Esophagus squamous epithelium (tissue), 5 donors: ENCODE measurements at places on chromosomes 7 and 10.

GRCh38 chr7:39465055-39465929, 100.9 kb upstream of the YAE1 start:
- DNase-seq: no peak

DNA sequence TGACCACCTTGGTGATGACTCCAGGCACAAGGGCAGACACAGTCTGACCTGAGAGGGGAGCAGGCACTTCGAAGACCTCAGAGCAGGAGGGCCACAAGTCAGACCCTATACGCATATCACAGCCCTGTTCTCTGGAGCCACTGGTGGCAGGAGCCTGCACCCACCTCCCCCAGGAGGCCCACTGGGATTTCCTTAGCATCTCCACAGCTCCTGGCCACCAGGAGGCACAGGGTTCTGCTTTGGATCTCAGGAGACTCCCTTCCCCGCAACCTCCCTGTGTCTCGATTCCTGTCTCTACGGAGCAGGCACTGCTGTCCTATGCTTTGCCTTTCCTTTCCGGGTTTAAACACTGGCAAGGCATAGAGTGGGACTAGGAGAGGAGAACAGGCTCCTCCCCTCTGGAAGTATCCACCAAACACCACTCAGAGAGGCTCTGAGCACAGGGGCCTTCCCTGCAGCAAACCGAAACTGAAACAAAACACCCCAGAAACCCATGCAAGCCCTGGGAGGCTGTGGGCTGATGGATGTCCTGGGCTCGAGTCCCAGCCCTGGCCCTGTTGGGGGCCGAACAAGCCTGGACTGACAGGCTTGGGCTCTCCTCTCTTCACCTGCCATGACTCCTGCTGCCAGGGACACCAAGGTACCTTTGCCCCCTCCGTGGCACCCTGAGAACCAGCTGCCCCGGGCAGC, 166.3 kb downstream of the NEURL1 start:
- no peak for DNase-seq

DNA sequence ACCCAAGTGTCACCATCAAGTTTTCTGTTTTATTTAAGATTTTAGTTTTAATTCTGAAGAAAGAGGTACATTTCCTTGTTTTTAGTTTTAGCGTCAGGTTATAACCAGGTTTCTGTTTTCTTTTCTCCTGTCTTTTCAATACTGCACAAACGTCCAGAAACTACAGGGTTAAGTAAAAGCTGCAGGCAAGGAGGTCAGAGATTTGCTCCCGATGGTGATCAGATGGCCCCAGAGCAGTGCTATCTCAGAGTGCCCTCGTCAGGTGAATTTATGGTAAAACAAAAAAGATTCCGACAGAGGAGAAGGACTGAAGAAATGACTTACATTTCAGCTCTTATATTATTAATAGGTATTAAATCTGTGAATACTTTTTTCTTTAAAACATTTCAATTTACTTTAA, 128.2 kb downstream of the STRA8 start:
- DNase-seq: no peak

GRCh38 chr10:4683838-4684237, 142.2 kb upstream of the AKR1E2 start:
- DNase-seq: no peak

GRCh38 chr10:70680899-70681730, 8.8 kb downstream of the ADAMTS14 start:
- no peak for DNase-seq

DNA sequence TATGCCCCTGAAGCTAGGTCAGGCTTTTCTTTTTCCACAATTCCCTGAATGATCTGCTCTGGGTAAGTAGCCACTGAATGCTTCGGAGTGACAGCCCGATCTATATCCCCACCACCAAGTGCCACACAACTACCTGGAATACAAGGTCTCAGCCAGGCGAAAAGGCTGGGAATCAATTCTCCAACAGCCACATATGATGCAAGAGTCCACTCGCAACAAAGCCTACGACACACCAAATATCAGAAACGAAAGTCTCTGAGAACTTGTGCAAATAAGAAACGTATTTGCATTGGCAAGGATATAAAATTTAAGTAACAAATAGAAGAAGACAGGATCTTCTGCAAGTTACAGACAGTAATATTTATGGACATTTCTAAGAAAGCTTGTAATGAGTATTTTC, 5.7 kb downstream of the HIPK2 start:
- DNase-seq: no peak

DNA sequence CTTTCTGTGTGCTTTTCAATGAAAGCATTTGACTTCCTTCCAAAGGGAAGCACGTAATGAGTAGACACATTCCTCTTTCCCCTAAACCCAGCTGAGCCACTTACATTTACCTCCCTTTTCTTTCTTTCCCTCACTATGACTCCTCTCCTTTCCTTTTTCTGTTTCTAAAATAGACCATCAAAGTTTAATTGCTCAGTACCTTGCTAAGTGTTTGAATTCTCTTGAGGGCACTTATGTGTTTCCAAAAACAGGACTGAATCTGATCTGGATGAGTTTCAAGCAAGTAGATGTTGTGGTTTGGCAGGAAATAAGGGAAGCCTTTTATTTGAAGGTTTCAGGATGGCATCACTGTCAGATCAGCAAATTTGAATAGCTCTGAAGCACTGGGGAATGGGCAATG, 396.2 kb downstream of the REEP3 start:
- DNase-seq: no peak

- DNase-seq: no peak
Measured at GRCh38 chr7:105796365-105796764, 80.0 kb downstream of the ATXN7L1 start.

- DNase-seq: no peak
Measured at GRCh38 chr10:114674346-114674745, 16.3 kb upstream of the ABLIM1 start.

DNA sequence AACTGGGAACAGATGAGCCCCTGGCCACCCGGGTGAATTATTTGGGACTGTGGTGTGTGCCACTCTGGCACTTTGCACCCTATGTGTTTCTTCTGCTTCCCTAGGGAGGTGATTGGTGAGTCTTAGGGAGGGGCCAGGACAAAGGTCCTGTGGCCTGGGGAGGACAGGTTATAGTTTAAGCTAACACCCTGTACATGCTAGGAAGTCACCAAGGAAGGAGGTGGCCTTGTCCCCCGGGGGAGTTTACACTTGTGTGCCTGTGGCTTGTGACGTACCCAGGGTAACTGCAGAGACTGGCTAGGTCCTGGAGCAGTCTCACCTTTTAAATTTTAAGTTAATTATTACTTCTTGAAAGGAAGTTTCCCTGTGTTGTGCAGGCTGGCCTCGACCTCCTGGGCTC, 196.2 kb downstream of the BAMBI start:
- no peak for DNase-seq

DNA sequence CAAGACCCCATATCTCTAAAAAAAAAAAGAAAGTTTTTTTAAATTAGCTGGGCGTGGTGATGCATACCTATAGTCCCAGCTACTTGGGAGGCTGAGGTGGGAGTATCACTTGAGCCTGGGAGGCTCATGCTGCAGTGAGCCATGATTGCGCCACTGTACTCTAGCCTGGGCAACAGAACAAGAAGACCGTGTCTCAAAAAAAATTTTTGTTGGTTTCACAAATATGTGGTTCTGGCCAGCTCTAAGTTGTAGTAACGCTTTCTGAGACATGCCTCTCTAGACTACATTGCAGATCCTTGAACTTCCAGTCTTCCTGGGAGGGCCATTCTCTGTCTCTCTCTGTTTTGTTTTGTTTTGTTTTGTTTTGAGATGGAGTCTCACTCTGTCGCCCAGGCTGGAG, 24.6 kb upstream of the RHBDD2 start:
- no peak for DNase-seq

- no peak for DNase-seq
Measured at GRCh38 chr7:129779602-129780256, 168.2 kb downstream of the NRF1 start.

DNA sequence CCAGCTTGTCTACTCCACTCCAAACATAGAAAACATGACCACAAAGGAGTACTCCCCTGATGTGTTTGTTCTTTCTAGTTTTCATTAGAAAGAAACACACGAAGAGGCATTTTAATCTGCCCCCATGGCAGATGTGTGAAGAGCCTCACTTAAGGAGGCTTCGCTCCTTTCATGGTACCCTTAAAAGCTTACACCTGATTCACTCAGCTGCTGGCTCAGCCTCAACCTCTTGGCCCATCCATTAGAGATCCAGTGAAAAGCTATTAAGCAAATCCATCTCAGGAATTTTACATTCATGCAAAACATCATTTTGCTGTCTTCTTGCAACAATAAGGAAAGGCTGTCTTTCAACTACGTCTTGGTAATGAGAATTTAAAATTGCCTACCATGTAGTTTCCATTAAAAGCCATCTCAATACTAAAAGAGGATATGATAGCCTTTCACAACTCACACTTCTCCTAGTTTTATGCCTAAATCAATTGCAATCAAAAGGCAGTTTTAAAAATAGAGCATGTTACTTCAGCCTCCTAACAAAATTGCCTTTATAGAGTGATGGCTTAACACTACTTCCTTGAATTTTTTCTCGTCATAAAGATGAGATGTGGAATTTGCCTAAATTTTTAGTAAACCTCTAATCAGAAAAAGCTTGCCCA, 22.7 kb downstream of the MACC1 start:
- no peak for DNase-seq

GRCh38 chr10:86186633-86187032, 180.0 kb downstream of the GRID1 start:
- no peak for DNase-seq

- no peak for DNase-seq
Measured at GRCh38 chr7:38367301-38367890, 94.0 kb upstream of the TARP start.

- DNase-seq: no peak
Measured at GRCh38 chr10:20963721-20964595, 66.8 kb upstream of the NEBL start.

- no peak for DNase-seq
Measured at GRCh38 chr10:124676416-124677062, 67.6 kb downstream of the FAM53B start.

DNA sequence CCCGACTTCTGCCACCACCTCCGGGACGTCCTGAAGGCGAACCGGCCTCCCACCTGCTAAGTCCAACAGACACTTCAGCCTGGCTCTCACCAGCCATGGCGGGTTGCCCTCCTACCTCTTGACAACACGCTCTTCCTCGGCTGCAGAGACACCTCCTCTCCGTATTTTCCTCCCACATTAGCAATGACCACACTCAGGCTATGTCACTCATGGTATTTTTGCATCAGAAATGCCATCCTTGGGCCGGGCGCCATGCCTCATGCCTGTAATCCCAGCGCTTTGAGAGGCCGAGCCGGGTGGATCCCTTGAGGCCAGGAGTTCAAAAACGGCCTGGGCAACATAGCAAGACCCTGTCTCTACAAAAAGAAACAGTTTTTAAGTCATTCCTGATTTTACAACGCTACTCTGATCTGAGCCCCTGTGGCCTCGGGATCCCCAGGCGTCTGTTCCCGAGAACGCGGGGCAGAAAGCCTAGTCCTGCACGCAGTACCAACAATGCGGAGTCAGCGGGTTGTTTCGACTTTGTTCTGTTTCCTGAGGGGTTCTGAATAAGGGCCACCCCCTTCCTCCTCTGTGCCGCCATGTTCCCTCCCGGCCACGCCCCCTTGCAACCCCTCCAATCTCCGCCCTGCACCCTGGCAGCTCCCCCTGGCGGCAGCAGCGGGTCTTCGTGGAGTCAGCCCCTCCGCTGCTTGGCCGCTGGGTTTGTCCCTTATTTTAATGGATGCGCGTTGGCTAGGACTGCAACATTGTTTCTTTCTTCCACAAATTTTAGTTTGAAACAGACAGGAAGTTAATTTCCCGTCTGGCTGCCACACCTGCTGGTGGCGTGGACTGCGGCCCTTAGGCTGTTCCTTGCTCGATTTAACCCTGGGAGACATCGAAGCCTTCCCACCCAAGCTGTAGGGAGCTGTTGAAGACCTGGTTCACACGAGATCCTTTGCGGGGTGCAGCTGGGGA, 9.7 kb upstream of the ZFAND2A start:
- no peak for DNase-seq

DNA sequence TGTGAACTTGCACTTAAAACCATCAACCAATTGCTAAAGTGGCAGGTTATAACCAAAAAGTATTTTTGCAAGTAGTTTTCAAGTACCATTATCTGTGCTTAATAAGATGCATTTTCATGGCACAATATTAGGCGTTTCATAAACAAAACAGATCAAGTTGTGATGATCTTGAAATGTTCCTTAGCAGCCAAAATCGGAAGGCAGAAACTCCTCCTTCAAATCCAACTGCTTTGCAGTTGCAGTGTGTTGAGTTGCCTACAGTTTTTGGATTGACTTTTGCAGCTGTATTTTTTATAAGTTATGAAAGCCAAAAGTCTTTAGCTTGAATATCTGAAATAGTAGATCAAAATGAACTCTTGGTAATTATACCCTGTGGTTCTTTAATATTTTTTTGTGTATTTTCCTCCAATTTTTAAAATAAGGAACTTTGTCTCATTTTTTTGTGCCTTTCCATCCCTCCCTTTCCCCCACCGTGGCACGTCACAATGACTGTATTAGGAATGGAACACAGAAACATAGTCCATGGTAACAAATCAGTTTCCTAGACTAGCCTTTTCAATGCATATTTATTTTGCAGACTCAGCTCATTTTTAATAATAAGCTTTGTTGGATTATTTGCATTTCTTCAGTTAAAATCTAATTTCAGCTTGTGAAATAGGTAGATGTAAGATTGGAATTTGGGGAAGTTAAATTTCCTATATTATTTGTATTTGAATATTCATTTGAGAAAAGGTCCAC, 80.8 kb downstream of the ADD3 start:
- DNase-seq: no peak

DNA sequence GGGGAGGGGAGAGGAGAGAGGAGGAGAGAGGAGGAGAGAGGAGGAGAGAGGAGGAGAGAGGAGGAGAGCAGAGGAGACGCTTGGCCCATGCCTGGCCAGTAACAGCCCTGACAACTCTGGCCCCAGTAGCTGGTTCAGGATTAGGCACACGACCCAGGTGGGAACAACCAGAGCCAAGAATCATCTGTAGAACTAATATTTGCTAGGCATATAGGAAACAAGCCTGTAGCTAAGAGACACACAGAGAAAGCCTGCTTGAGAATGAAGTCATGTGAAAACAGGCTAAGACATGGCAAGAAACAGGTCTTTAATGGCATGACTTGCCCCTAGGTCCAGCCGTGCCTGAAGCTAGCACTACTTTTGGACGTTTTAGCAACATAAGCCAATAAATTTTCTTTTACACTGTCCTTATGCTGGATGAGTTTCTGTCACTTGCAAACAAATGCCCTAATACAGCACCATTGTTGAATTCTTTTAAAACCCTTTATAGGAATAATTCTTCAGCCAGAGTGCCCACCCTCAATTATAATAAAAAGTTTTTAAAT, 17.5 kb downstream of the OSBPL3 start:
- no peak for DNase-seq

DNA sequence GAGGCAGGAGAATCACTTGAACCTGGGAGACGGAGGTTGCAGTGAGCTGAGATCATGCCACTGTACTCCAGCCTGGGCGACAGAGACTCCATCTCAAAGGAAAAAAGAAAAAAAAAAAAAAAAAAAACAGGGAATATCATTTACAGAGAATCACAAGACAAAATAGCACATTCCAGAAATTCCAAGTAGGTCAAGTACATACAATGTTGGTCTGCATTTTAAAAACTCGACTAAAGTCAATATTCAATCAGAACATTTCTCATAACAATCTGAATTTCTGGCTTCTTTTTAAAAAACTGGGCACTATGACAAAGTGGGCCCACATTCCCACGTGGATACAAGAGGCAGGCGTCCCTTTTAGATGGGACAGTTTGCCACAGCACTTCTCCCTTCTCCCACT, 12.8 kb downstream of the ZC3HAV1L start:
- no peak for DNase-seq
